ENCODE measurements at places on chromosomes 1 and 21.

GRCh38 chr1:60867782-60868181 lies 214.6 kb upstream of the NFIA start:
- no peak for DNase-seq

GRCh38 chr1:61051719-61052394 lies 30.5 kb upstream of the NFIA start:
- no peak for DNase-seq

GRCh38 chr1:225950905-225951497 lies 10.0 kb upstream of the LEFTY2 start:
- DNase-seq: no peak

DNA sequence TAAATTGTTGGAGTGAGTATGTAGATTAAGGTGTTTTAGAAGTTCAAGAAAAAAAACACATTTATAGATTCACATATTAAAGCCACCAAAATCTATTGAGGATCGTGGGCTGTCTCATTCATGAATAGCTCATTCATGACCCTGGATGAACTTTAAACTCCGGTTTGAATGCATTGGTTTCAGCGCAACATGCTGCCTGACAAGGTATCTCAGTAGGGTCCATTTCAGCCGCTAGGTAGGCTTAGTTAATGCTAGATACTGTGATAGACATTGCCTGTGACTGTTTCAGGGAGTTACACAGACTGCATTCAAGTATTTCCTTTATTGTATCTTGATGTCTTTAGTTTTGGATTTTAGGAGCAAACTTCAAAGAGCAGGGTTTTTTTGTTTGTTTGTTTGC lies 140.5 kb upstream of the POGK start:
- DNase-seq: no peak

- DNase-seq: no peak
Observed at GRCh38 chr1:61089338-61089737, 7.0 kb downstream of the NFIA start.
